ENCODE measurements at places on chromosomes 6 and 20. TPM values are rescaled to one million over a fixed set of nuclear protein-coding genes. Genes with fewer than 3 reads are reported as not detected.

TRIM15 gene
- total RNA-seq, result not detected

HSPA1B gene
- 117 TPM for total RNA-seq

ARHGAP40 gene
- total RNA-seq, result not detected

TRAM2 gene
- total RNA-seq, result 13.6 TPM

BMP2 gene
- total RNA-seq, result 2.6 TPM

TRAPPC3L gene
- total RNA-seq, result 0.52 TPM

AMD1 gene
- total RNA-seq, result 45.9 TPM

RSPO3 gene
- 6.3 TPM for total RNA-seq

TNNC2 gene
- total RNA-seq, result 2,844 TPM

GSTA2 gene
- total RNA-seq, result under 0.01 TPM

LAMA4 gene
- total RNA-seq, result 248 TPM

ELOVL2 gene
- total RNA-seq, result 0.52 TPM

TMEM244 gene
- total RNA-seq, result not detected

KHDC1 gene
- total RNA-seq, result 2.6 TPM

ABHD16B gene
- total RNA-seq, result not detected

ANKRD6 gene
- 4.2 TPM for total RNA-seq

GCM1 gene
- not detected for total RNA-seq

CAGE1 gene
- total RNA-seq, result not detected

CAP2 gene
- total RNA-seq, result 47.5 TPM

EYS gene
- 2.1 TPM for total RNA-seq

FAM83B gene
- total RNA-seq, result not detected

ZSCAN23 gene
- 4.7 TPM for total RNA-seq

SLC17A3 gene
- total RNA-seq, result not detected

TRIM40 gene
- total RNA-seq, result not detected

JPH2 gene
- 85.1 TPM for total RNA-seq

AIF1 gene
- total RNA-seq, result 19.8 TPM

SAMD5 gene
- total RNA-seq, result 2.1 TPM

HSPA1L gene
- total RNA-seq, result 5.2 TPM

NKX2-2 gene
- total RNA-seq, result not detected

ANGPT4 gene
- total RNA-seq, result under 0.01 TPM

CDK19 gene
- 11.0 TPM for total RNA-seq

PHACTR3 gene
- total RNA-seq, result 1.0 TPM

DDRGK1 gene
- 20.4 TPM for total RNA-seq

BPIFA1 gene
- not detected for total RNA-seq

CASS4 gene
- 3.7 TPM for total RNA-seq

PTCRA gene
- total RNA-seq, result 1.0 TPM

ROMO1 gene
- 103 TPM for total RNA-seq

TULP1 gene
- 0.52 TPM for total RNA-seq

ADA gene
- 3.7 TPM for total RNA-seq

BTNL2 gene
- not detected for total RNA-seq

PI3 gene
- total RNA-seq, result not detected

ADAT2 gene
- 5.7 TPM for total RNA-seq

VSX1 gene
- total RNA-seq, result not detected

CEP85L gene
- 42.3 TPM for total RNA-seq

PDE7B gene
- 13.6 TPM for total RNA-seq

DUSP15 gene
- total RNA-seq, result 2.1 TPM

LY86 gene
- 6.8 TPM for total RNA-seq

RAMACL gene
- total RNA-seq, result 1.0 TPM

MAP7 gene
- under 0.01 TPM for total RNA-seq

HDGFL1 gene
- not detected for total RNA-seq

RRAGD gene
- total RNA-seq, result 65.8 TPM

LGSN gene
- not detected for total RNA-seq

ERVFRD-1 gene
- not detected for total RNA-seq

EPPIN gene
- total RNA-seq, result not detected

TINAG gene
- total RNA-seq, result 0.52 TPM

NR2E1 gene
- not detected for total RNA-seq

IPCEF1 gene
- 2.1 TPM for total RNA-seq

SSTR4 gene
- total RNA-seq, result not detected
